Calu3 (cell line): ENCODE measurements at places on chromosomes 6 and 20. TPM values are rescaled to one million over a fixed set of nuclear protein-coding genes. Genes with fewer than 3 reads are reported as not detected.
A peak's percentile ranks its signal among the peaks of the same experiment; 100 is the strongest.

DNA sequence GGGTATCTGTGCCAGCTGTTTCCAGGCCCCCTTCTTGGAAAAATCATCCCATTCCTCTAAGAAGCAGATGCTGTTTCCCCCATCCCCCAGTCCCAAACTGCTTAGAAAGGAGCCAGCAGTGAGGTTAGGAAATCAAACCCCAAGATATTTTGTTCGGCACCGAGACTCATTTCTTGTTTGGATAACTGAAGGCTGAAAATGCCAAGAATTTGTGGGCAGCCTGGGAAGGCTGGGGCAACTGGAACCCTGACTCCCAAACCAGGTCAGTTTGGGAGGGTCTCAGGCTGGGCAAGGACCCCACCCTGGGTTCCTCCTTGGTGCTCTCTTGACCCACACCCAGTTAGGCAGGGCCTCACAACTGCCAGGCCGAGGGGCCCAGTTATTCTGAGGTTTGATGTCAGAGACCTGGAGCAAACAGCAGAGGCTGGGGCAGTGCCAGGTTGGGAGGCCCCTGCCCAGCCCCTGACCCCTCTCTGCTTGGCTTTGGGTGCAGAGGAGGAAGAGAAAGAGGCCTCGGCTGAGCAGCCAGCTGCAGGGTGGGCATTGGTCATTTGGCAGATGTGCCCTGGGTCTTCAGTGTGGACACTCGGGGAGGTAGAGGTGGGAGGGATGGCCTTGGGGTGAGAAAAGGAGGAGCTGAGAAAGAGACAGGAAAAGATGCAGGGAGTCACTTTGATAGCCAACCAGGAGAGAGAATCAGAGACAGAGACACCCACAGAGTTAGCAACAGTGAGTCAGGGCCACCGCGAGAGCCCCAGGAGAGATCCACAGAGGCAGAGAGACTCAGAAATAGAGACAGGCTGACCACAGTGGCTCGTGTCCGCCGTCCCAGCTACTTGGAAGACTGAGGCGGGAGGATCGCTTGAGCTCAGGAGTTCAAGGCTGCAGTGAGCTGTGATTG is 5.0 kb downstream of the ANGPT4 start:
- no peak overlapping the region for H3K27ac ChIP-seq
- no peak overlapping the region for H3K4me3 ChIP-seq
- H3K27me3 ChIP-seq: peaks cover 54% of the 10 kb centered on the region
- H3K4me1 ChIP-seq: no peaks in the 10 kb centered on the region

GRCh38 chr20:55880361-55880760 is 125.0 kb downstream of the CBLN4 start:
- no peak overlapping the region for H3K27ac ChIP-seq
- H3K27me3 ChIP-seq: no peaks in the 10 kb centered on the region
- H3K36me3 ChIP-seq: no peaks in the 10 kb centered on the region
- no peaks in the 10 kb centered on the region for H3K4me1 ChIP-seq
- DNase-seq: no peak

GRCh38 chr6:54060286-54060685 is 51.0 kb upstream of the MLIP start:
- H3K27ac ChIP-seq: no peak overlapping the region
- H3K36me3 ChIP-seq: no peaks in the 10 kb centered on the region
- no peaks in the 10 kb centered on the region for H3K27me3 ChIP-seq
- DNase-seq: no peak
- H3K4me1 ChIP-seq: peaks cover 20% of the 10 kb centered on the region
- H3K4me3 ChIP-seq: no peak overlapping the region

- no peak overlapping the region for H3K27ac ChIP-seq
- no peaks in the 10 kb centered on the region for H3K36me3 ChIP-seq
- H3K27me3 ChIP-seq: peaks cover 7% of the 10 kb centered on the region
- H3K4me3 ChIP-seq: no peak overlapping the region
- H3K4me1 ChIP-seq: no peaks in the 10 kb centered on the region
These were observed 95.0 kb downstream of the AK9 start for GRCh38 chr6:109595998-109596397.

GRCh38 chr6:28449056-28449455 is 5.8 kb upstream of the ZSCAN23 start:
- no peak overlapping the region for H3K27ac ChIP-seq
- peaks cover 3% of the 10 kb centered on the region for H3K27me3 ChIP-seq
- H3K36me3 ChIP-seq: no peaks in the 10 kb centered on the region
- no peaks in the 10 kb centered on the region for H3K4me1 ChIP-seq

DNA sequence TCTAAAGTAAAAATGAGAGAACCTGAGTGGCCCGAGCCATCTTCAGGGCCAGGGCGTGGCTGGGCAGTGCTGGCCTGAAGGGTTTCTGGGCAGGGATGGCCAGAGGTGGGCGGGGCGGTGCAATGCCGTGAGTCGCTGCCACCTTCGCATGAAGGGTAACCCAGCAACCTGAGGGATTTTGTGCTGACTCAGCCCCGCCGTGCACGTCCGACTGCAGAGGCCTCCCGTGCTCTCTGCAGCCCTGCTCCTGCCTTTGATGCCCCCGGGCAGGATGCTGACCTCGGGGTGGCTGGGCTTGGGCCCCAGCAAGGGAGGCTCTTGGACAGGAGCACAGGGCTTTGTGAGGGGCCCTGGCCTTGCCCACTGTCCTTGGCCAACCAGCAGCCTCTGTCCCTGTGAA is 81.7 kb upstream of the GATA5 start:
- DNase-seq: peak; percentile 41
- peaks cover 6% of the 10 kb centered on the region for H3K4me1 ChIP-seq
- no peaks in the 10 kb centered on the region for H3K36me3 ChIP-seq

- no peak overlapping the region for H3K4me3 ChIP-seq
- no peak for DNase-seq
- no peaks in the 10 kb centered on the region for H3K4me1 ChIP-seq
- no peak overlapping the region for H3K27ac ChIP-seq
These were observed 73.0 kb downstream of the PHF3 start for GRCh38 chr6:63708631-63709030.

DNA sequence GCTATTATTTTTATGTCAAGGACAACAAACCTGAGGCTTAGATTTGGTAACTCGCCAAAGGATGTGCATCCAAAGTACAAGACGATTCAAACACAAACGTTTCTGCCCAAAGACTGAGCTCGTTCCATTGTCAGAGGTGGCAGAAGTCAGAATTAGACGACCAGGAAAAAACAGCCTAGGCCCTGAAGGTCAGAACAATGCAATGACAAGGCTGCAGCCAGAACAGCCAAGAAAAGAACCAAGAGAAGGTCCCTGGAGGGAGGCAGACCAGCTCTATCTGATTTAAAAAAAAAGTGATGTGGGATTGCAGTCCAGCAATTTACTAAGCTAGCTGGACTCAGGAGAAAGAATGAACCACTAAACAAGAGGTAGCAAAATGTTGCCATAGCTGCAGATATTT is 54.2 kb downstream of the NCOA7 start:
- H3K27me3 ChIP-seq: no peaks in the 10 kb centered on the region
- no peak for DNase-seq
- no peak overlapping the region for H3K4me3 ChIP-seq
- no peaks in the 10 kb centered on the region for H3K4me1 ChIP-seq
- H3K36me3 ChIP-seq: no peaks in the 10 kb centered on the region

DNA sequence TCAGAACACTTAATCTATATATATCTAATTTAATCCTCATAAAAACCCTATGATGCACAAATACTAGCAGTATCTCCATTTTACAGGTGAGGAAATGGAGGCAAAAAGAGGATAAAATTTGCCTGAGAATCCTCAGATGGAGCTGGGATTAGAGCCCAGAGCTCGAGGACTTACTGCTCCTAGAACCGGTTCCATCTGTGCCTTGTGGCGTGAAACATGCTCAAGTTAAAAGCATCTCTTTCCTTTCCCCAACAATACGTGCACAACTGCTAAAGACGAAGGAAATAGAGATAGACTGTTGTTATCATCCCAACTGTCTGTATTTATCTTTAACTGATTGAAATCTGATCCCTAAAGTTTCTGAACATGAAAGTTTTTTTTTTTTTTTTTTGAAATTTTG is 367.6 kb upstream of the SOX4 start:
- H3K27me3 ChIP-seq: no peaks in the 10 kb centered on the region
- peaks cover 15% of the 10 kb centered on the region for H3K4me1 ChIP-seq
- H3K36me3 ChIP-seq: no peaks in the 10 kb centered on the region
- DNase-seq: no peak
- no peak overlapping the region for H3K4me3 ChIP-seq
- H3K27ac ChIP-seq: no peak overlapping the region

DNA sequence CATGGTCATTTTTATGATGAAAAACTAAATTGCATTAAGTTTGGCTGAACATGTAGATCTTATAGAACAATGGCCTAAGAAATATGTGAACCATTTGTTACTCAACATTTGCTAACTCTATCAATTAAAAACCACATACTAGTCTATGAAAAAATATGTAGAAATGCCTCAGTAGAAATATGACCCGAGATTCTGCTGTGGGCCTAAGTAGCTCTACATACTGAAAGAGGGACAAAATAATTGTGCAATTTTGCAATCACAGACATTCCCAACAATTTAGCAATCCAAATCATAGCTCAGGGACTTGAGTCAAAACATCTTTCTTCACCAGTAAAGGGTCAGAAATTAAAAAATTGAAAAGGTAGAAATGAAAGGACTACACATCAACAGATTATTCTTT is 619.0 kb downstream of the FRK start:
- no peak overlapping the region for H3K4me3 ChIP-seq
- H3K27me3 ChIP-seq: no peaks in the 10 kb centered on the region
- H3K27ac ChIP-seq: no peak overlapping the region
- DNase-seq: no peak
- H3K4me1 ChIP-seq: no peaks in the 10 kb centered on the region

GRCh38 chr6:130381459-130382380 is 15.9 kb downstream of the TMEM200A start:
- no peak overlapping the region for H3K4me3 ChIP-seq
- H3K27me3 ChIP-seq: peaks cover 55% of the 10 kb centered on the region
- H3K36me3 ChIP-seq: no peaks in the 10 kb centered on the region

DNA sequence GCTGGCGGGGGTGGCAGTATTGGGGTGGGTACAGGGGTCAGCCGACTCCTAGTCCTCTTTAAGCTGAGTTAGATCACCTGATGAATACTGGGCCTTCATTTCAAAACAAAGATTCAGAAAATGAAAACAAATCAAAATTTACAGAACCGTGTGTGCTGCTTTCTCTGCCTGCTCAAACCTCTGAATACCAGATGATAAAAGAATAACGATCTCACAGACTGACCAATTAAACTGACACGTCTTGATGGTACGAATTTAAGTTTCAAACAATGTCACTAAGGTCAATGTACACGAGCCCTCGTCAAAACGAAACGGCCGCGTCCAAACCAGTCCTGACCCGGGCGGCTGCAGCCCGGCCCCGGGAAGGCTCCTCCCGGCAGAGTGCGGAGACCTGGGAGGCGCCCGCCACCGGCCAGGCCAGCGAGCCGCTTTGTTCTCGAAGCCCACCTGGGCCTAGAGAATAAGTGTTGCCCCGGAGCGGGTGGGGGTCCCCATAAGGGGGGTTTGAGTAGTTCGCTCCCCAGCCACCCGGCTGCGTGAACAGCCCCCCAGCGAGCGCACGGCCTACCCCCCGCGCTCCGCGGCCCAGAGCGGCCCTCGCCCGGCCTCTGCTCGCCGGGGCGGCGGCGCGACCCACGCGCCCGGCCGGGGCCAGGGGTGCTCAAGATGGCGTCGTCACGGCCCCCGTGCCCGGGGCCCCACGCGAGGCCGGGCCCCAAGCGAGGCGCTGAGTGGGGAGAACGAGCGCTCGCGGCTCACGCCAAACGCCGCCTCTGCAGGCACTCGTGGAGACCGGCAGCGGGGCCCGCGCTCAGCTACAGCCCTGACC is 728 bp downstream of the PSMA7 start:
- peak; percentile 32 for DNase-seq
- peak overlapping the region; percentile 94 for H3K27ac ChIP-seq
- peaks cover 43% of the 10 kb centered on the region for H3K4me1 ChIP-seq
- peaks cover 85% of the 10 kb centered on the region for H3K36me3 ChIP-seq

DNA sequence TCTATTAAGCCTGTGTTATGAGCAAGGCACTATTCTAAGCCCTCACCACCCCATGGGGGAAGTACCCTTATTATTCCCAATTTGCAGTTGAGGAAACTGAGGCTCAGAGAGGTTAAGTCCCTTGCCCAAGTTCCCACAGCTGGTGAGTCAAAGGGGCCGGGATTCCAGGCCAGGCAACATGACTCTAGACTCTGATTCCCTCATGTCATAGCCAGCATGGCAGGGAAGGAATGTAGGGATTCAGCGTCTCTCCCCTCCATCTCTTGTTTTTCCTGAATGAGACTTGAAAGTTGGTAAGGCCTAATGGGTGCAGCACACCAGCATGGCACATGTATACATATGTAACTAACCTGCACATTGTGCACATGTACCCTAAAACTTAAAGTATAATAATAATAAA is 6.7 kb downstream of the C6orf132 start:
- no peak for DNase-seq
- no peak overlapping the region for H3K4me3 ChIP-seq
- no peak overlapping the region for H3K27ac ChIP-seq
- peaks cover 72% of the 10 kb centered on the region for H3K4me1 ChIP-seq

DNA sequence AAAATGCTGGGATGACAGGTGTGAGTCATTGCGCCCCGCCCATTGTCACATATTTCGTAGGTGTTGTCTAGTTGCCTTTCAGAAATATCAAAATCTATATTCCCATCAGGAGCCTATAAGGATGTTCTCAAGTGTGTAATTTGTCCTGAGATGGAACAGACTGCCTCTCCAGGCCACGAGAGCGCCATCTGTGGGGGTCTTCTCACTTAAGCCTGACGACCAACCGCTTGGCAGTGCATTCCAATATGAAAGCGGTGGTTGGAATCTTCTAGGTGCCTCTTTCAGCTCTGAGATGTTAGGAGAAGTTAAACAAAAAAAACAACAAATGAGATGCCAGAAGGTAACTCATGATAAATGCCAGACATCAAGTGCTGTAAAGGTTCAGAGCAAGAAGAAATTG is 488.5 kb downstream of the QKI start:
- peaks cover 5% of the 10 kb centered on the region for H3K27me3 ChIP-seq
- no peaks in the 10 kb centered on the region for H3K4me1 ChIP-seq
- H3K36me3 ChIP-seq: no peaks in the 10 kb centered on the region
- no peak overlapping the region for H3K27ac ChIP-seq

DNA sequence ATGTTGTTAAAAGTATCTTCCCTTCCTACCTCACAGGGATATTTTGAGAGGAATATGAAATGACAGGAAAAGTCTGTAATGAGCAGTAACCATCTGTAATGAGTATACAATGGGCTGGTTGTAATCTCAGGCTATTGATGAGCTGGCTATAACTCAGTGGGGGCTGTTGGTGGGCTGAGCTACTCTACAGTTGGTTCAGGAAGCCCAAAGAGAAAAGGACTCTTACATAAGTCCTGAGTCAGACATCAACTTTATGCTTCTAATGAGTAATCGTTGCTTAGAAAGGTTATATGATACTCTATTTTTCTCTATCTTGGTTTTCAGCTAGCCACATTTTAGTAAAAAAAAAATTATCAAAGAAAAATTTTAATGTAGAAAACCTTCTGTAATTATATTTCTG is 26.4 kb downstream of the ZNF391 start:
- no peak overlapping the region for H3K27ac ChIP-seq

- H3K4me1 ChIP-seq: no peaks in the 10 kb centered on the region
- no peaks in the 10 kb centered on the region for H3K36me3 ChIP-seq
- H3K27ac ChIP-seq: no peak overlapping the region
- H3K27me3 ChIP-seq: no peaks in the 10 kb centered on the region
These were observed 35.8 kb downstream of the PAX1 start for GRCh38 chr20:21741266-21741665.

ATP6V1G2 gene
- total RNA-seq: 1.0 and 1.5 TPM in 2 replicates

PPP1R14C gene
- 2.7 and 3.6 TPM in 2 replicates for total RNA-seq

GGTLC1 gene
- total RNA-seq: not detected in 2 replicates

PSMB8 gene
- total RNA-seq: 123 and 196 TPM in 2 replicates

C20orf202 gene
- total RNA-seq: 0.22 TPM in 1 of 2 replicates, not detected in the other

RAB44 gene
- total RNA-seq: not detected in 2 replicates

PTK6 gene
- total RNA-seq: 15.9 and 22.5 TPM in 2 replicates

KIF6 gene
- total RNA-seq: 0.45 TPM in 1 of 2 replicates, not detected in the other

HSPA1L gene
- total RNA-seq: 4.2 and 4.3 TPM in 2 replicates

CST5 gene
- total RNA-seq: not detected in 2 replicates

KHDC1L gene
- total RNA-seq: not detected in 2 replicates

ZBP1 gene
- total RNA-seq: 2.9 and 12.5 TPM in 2 replicates

FAM162B gene
- total RNA-seq: not detected in 2 replicates
